ENCODE measurements at places on chromosomes 16 and 17. TPM values are rescaled to one million over a fixed set of nuclear protein-coding genes. Genes with fewer than 3 reads are reported as not detected.
A peak's percentile ranks its signal among the peaks of the same experiment; 100 is the strongest.

- H3K4me1 ChIP-seq = peaks cover 11% of the 10 kb centered on the region
- H3K36me3 ChIP-seq = no peaks in the 10 kb centered on the region
These were observed 12.6 kb downstream of the THRA start for GRCh38 chr17:40075201-40075941.

DNA sequence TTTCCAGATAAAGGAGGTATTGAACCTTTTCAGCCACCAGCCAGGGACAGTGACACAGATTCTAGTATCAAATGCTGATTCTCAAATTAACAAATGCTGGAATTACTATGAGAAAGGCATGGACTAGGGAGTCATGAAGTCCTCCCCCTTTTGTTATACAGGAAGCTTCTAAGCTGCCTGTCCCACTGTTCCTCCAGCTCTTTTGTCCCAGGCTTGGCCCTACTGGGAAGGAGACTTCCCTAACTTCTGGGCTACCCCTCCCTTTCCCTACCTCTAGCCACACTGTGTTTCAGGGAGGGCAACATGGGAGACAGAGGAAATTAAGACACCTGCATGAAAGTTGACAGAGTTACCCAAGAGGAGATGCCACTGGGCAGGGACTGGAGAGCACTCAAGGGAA, 192.5 kb downstream of the CDH13 start:
- H3K4me3 ChIP-seq = no peak overlapping the region
- no peak overlapping the region for H3K27ac ChIP-seq

DNA sequence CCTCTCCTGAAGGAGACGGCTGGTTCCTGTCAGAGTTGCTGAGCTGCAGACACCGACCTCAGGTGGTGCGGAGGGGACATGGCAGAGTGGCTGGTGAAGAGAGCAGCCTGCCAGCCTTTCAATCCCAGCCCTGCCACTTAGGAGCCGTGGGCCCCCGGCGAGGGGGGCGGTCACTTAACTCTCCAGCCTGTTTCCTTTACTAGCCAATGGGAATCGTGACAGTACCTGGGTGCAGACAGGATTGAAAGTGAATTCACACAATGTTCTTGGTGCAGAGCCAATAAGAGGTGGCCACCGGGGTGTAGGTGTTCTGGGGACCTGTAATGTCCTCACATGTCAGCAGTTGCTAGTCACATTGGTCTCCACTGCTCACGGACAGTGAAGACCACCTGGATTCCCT, 13.5 kb downstream of the ACE start:
- peaks cover 2% of the 10 kb centered on the region for H3K27me3 ChIP-seq
- DNase-seq = no peak
- H3K36me3 ChIP-seq = peaks cover 2% of the 10 kb centered on the region
- H3K27ac ChIP-seq = no peak overlapping the region
- no peak overlapping the region for H3K4me3 ChIP-seq
- H3K4me1 ChIP-seq = no peaks in the 10 kb centered on the region

DNA sequence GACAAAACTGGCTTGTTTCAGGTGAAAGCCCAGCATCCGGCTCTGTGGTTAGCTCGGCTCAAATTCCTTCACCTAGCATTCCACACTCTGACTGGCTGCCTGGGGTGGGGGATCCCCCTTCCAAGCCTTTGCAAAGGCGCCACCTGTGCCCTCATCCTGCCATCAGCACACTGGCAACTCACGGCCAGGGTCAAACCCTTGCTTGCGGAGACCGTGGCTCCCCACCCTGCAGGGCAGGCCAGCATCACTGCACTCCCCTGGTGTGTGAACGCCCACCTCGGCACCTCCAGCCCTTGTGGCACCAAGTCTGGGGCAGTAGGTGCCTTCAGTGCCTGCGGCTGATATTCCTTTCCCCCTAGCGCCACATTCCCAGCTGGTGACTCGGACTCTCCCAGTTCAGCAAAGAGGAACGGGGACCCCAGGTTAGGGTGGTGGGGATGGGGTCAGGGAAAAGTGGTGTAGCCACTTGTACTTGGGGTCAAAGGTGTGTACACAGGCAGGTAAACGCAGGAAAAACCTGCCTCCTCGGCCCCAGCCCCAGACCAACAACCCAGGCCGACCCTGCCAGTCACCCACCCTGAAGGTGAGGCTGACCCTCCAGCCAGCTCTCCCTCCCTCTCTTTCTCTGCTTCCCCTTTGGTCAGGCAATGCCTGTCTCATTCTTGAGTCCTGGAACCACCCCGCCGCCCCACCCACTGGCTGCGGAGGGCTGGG, 1.1 kb downstream of the FLII start:
- peaks cover 31% of the 10 kb centered on the region for H3K4me1 ChIP-seq
- no peak for DNase-seq
- H3K36me3 ChIP-seq = peaks cover 15% of the 10 kb centered on the region
- peak overlapping the region; percentile 99 for H3K4me3 ChIP-seq

DNA sequence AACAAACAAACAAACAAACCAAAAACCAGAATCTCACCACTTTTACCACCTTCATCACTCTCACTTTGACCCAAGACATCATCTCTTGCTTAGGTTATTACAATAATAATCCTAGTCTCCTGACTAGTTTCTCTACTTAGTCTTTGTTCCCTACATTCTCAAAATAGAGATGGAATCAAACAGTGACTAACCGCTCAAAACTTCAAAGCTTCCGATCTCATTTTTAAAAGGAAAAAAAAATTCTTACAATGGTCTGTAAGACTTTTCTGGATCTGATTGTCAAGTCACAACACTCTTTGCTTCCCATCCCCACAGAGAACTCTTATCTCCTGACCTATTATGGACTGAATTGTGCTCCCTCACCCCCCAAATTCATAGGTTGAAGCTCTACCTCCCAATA, 60.9 kb downstream of the SPAG9 start:
- H3K27ac ChIP-seq = no peak overlapping the region
- H3K4me1 ChIP-seq = peaks cover 7% of the 10 kb centered on the region
- no peak overlapping the region for H3K4me3 ChIP-seq
- DNase-seq = no peak

GRCh38 chr17:30021708-30022317, 80.4 kb downstream of the EFCAB5 start:
- H3K27me3 ChIP-seq = peaks cover 11% of the 10 kb centered on the region
- H3K27ac ChIP-seq = no peak overlapping the region
- no peak overlapping the region for H3K4me3 ChIP-seq
- no peaks in the 10 kb centered on the region for H3K4me1 ChIP-seq
- no peaks in the 10 kb centered on the region for H3K36me3 ChIP-seq
- peak; percentile 16 for DNase-seq

DNA sequence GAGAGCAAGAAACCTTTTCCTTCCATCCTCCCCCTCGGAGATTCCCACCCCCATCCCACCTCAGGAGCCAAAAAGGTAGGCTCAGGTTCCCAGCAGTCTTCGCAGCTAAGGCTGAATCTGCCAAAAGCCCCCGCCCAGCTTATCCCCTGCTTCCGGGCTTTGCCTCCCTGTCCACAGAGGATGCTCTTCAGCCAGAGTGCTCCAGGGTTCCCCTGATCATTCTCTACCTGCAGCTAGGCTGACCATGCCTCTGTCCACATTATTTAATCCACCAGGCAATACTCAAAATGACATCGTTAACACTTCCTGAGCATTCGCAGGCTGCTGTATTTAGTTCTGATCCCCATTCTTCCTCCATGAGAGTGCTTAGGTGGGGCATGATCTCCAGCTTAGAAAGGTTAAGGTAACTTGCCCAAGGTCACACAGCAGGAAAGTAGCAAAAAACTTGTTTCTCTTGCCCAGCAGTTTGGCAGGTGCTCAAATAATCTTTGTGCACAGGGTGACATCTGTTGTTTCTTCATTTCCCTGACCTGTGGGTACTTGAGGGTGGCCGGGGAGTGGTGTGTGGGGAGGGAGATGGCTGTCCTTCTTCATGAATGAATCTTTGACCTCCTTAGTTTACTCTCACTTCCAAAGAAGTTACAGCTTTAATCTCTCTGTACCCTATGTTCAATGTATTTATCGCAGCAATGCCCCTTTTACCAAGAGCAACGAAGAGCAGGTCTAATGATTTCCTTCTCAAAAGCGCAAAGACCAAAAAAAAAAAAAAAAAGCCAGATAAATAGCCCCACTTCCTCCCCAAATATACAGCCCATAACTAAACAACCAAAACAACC, 848 bp upstream of the TBKBP1 start:
- peaks cover 4% of the 10 kb centered on the region for H3K36me3 ChIP-seq
- H3K27ac ChIP-seq = peak overlapping the region; percentile 89
- peaks cover 44% of the 10 kb centered on the region for H3K4me1 ChIP-seq
- peak overlapping the region; percentile 96 for H3K4me3 ChIP-seq

- H3K4me1 ChIP-seq = no peaks in the 10 kb centered on the region
- H3K27ac ChIP-seq = no peak overlapping the region
- peaks cover 6% of the 10 kb centered on the region for H3K27me3 ChIP-seq
- H3K36me3 ChIP-seq = no peaks in the 10 kb centered on the region
- DNase-seq = no peak
These were observed 50.8 kb upstream of the MYH10 start for GRCh38 chr17:8681170-8681949.

GRCh38 chr17:47718634-47719405, 14.2 kb upstream of the TBX21 start:
- H3K36me3 ChIP-seq = no peaks in the 10 kb centered on the region
- peak overlapping the region; percentile 95 for H3K27ac ChIP-seq
- H3K4me3 ChIP-seq = peak overlapping the region; percentile 69
- no peaks in the 10 kb centered on the region for H3K27me3 ChIP-seq

DNA sequence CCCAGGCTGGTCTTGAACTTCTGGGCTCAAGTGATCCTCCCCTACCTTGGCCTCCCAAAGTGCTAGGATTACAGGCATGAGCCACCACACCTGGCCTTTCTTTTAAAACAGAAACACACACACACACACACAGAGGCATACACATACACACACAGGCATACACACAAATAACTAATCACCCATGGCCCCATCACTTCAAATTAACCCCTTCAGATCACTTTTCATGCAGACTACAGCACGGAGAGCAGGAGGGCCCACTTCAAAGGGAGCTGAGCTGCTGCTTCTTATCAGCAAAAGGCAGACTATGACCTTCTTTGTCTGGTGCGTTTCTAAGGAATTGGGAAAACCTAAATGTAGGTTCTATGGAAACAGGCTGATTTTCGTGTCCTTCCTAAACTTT, 1.9 kb downstream of the CLCN7 start:
- no peaks in the 10 kb centered on the region for H3K27me3 ChIP-seq
- peaks cover 6% of the 10 kb centered on the region for H3K4me1 ChIP-seq
- no peaks in the 10 kb centered on the region for H3K36me3 ChIP-seq
- H3K27ac ChIP-seq = peak overlapping the region; percentile 70
- no peak for DNase-seq
- peak overlapping the region; percentile 74 for H3K4me3 ChIP-seq

DNA sequence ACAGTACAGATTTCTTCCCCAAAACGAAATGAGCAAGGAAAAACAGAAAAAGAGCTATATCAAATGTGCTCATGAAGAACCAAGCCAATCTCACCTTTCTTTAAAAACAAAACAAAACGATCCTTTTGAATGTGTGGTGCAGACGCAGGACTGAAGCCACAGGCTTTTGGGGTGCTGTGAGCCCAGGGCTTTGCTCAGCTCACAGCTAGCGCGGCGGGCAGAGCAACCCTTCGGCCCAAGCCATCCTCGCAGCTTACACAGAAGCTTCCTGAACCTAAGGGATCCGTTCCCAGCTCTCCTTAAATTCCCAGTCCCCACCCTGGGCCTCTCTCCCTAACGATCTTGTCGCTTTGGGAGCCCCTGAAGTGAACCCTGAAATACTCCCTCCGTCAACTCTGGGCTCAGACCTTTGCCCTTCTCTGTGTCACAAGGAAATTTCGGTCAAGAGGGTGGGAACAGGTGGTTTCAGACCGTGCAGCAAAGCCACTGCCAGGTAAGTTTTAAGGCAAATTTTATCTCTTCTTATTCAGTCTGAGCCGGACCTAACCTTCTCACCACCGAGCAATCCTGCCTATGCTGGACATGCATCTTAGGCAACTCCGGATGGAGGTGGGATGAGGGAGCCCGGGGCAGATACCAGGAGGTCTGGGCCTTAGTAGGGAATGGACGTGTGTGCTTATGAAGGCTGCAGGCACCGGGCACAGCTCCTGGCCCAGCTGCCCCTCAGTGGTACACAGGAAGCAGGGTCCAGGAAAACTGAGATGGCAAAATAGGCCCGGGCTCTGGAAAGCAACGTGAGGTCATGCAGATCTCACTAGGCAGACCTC, 52.0 kb downstream of the COTL1 start:
- H3K36me3 ChIP-seq = peaks cover 56% of the 10 kb centered on the region
- DNase-seq = no peak
- H3K4me1 ChIP-seq = peaks cover 35% of the 10 kb centered on the region
- H3K4me3 ChIP-seq = no peak overlapping the region
- H3K27me3 ChIP-seq = no peaks in the 10 kb centered on the region

DNA sequence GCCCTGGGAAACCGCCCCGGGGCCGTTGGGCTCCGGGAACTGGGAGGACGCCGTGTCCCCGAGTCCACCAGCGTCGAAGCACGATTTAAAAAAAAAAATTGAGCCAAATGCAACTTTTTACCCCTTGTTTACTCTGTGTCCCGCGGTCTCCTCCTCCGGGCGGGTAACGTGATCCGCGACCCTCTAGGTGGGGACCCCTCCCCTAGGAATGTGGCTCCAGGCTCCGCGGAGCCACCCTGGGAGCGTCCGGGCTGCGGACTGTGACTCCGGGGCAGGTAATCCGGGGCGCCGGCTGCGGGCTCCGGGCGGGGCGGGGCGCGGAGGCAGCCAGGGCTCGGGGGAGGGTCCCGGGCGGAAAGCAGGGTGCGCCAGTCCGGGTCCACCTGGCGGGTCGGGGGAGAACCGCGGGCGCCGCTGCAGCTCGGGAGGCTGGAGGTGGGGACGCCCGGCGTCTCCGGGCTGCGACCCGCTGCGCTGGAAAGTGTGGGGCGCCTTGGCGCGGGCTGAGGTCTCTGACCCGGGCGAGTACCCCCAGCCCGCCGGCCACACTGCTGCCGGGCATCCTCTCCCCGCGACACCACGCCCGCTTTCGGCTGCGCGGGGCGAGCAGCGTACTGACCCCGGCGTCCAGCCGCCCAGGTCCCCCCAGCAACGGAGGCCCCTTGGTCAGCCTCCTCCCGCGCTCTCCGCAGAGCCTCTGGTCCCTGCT, 852 bp upstream of the HELZ start:
- peaks cover 4% of the 10 kb centered on the region for H3K27me3 ChIP-seq
- peak overlapping the region; percentile 85 for H3K4me3 ChIP-seq
- H3K27ac ChIP-seq = peak overlapping the region; percentile 58
- peaks cover 16% of the 10 kb centered on the region for H3K36me3 ChIP-seq
- H3K4me1 ChIP-seq = peaks cover 38% of the 10 kb centered on the region
- DNase-seq = peak; percentile 55

- H3K27ac ChIP-seq = no peak overlapping the region
- H3K27me3 ChIP-seq = peaks cover 12% of the 10 kb centered on the region
These were observed 1.6 kb upstream of the CCL14 start for GRCh38 chr17:35988164-35988563.

CDC42EP4 gene
- 0.78 TPM for total RNA-seq

GPR139 gene
- total RNA-seq = not detected

CTF1 gene
- 0.29 TPM for total RNA-seq

SERPINF2 gene
- total RNA-seq = 0.41 TPM

DHRS7C gene
- not detected for total RNA-seq

DYNC1LI2 gene
- 60.3 TPM for total RNA-seq

SULT1A4 gene
- 2.7 TPM for total RNA-seq

GRAP gene
- total RNA-seq = 13.3 TPM
